ENCODE measurements at places on chromosomes 16 and 17. TPM values are rescaled to one million over a fixed set of nuclear protein-coding genes. Genes with fewer than 3 reads are reported as not detected.

DNA sequence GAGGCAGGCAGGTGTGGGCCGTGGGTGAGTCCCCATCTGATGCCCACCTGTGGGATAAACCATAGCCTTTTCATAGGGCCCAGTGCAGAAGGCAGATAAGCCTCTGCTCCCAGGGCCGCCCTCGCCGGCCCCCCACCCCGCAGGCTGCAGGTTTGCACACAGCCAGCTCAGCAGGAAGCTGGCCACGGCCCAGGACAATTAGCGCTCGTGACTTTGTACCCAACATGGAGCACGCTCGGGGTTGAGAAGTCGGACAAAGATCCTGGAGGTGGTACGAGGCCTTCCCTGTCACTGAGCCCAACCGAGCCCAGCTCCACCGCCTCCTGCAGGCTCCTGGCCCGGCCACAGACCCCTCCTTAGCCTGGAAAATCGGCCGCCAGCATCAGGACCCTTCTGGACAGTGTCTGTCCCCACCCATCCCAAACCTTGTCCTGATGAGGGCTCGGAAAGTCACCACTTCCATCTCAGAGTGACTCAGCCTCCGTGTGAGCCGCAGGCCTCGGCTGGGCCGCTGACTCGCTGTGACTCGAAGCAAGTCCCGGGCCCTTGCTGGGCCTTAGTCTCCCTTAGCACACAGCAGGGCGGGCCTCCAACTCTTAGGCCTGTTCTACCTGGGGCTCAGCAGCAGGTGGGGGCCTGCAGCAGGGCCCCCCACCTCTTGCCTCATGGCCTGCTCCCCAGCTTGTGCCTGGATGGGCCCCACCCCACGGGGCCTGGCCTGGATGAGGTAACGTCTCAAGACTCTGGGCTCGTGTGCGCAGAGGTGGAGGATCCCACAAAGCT, 22.7 kb downstream of the FAM83G start:
- DNase-seq: no peak

The SBK1 gene
- 10.0 TPM for polyA plus RNA-seq

GRCh38 chr17:43014020-43014648, 7.5 kb downstream of the IFI35 start:
- DNase-seq: no peak

- no peak for DNase-seq
Observed at GRCh38 chr17:4527134-4527533, 28.1 kb downstream of the MYBBP1A start.

- no peak for DNase-seq
Observed at GRCh38 chr16:79997257-79997656, 396.7 kb upstream of the MAF start.

DNA sequence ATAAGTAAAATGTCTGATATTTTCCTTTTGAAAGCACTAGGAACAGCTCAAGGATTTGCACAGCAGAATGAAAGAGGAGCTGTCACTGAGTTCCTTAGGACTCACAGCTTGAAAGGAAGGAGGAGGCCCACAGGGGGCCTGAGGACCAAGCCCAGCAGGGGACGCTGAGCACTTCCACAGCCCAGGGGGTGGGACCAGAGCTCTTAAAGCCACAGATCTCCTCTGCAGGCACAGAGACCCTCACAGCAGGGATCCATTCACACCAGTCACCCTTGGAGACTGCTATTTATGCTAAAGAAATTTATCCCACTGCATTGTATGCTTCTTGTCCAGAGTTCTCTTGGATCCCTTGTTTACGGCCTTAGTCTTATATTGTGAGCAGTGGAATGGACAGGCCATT, 253.3 kb downstream of the STX8 start:
- DNase-seq: no peak

DNA sequence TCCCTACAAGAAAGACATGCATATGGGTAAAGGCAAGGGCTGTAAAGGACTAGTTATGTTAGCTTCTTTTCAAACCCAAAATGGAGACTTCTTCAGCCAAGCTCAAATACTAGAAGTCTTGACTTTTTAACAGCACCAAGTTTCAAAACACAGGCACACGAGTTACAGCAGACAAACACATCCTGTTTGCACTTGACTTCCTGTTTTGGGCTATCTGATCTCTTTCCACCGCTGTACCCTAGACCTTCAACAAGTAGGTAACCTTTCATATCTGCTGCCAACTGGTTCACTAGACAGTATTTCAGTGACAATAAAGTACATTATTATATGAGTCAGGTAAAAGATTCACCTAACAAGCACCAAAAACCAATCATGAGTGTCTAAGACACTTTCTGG, 12.3 kb downstream of the RFFL start:
- peak; percentile 88 for DNase-seq

Measured in naive thymus-derived CD4-positive, alpha-beta T cell (primary cell).